ENCODE measurements at places on chromosomes 1 and 21.

DNA sequence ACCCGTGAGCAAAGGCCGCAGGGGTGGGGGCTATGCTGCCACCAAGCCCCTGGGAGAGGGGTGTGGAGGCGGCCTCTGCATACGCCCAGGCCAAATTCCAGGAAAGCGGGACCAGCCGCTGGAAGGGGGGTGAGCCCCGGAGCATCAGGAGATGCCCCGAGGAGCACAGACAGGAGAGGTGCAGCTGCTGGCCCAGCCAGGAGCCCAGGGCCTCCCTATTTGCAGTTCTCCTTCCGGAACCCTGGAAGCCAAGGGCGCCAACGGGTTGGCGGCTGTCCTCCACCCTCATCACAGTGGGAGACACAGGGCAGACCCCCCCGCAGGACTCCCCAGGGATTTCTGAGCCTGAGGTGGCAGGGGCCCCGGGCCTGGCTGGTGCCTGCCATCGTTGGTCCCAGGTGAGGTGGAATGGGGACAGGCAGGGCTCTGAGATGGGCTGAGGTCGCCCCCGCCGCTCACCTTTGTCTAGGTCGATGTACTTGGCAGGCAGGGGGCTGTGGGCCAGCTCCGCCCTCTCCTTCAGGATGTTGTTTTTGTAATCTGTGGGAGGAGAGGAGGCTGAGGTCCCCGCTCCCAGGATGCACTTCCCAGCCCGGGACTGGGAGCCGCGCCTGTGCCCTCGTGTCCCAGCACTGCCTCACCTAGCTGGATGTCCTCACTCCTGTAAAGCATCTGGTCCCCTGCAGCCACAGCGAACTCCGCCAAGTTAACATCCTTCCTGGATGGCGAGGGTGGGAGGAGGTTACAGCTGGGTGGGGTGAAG is 4.4 kb upstream of the DVL1 start:
- no peak for DNase-seq

- no peak for DNase-seq
These were observed 1.0 kb downstream of the ANGEL2 start for GRCh38 chr1:213014642-213015041.

DNA sequence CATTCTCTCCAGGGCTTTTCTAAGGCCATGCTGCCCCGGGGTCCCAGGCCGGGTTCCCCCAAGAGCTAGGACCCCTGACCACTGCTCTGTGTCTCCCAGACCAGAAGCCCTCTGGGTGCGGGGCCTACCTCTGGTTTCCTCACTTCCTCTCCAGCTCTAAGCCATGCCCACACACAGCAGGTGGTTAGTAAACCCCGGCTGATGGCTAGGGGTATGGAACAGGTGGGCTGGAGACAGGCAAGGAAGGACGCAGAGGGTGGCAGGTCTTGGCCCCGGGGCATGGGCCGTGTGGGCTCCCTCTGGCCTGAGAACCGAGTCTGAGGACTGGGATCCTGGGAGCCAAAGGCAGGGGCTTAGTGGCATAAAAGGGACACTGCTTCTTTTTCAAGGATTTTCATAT is 15.9 kb upstream of the PLCH2 start:
- no peak for DNase-seq

- DNase-seq = no peak
These were observed 16.9 kb downstream of the H6PD start for GRCh38 chr1:9251501-9251900.

GRCh38 chr21:44425895-44426662 is 29.2 kb upstream of the LRRC3 start:
- DNase-seq = no peak

DNA sequence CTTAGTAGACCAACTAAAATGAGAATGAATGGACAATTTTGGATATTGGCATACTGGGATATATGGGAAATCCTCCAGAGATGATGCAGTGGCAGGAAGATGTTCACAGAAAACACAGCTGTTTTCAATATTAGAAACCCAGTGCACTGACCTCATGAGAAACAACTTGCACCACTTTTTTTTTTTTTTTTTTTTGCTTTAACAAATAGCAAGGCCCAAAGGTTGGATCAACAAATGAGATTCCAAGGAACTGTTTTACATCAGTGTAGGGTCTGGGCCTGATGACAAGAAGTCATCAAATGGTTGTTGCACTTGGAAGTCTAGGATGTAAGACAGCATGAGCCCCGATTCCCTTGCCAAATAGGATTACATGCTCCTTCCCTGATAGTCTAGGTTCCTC is 110.7 kb downstream of the SLC25A24 start:
- DNase-seq = no peak

- no peak for DNase-seq
These were observed 117.2 kb upstream of the JUN start for GRCh38 chr1:58901008-58901407.

- DNase-seq = no peak
These were observed 56.1 kb downstream of the SKI start for GRCh38 chr1:2283991-2284895.
